ENCODE measurements at places on chromosomes 2 and 18.

DNA sequence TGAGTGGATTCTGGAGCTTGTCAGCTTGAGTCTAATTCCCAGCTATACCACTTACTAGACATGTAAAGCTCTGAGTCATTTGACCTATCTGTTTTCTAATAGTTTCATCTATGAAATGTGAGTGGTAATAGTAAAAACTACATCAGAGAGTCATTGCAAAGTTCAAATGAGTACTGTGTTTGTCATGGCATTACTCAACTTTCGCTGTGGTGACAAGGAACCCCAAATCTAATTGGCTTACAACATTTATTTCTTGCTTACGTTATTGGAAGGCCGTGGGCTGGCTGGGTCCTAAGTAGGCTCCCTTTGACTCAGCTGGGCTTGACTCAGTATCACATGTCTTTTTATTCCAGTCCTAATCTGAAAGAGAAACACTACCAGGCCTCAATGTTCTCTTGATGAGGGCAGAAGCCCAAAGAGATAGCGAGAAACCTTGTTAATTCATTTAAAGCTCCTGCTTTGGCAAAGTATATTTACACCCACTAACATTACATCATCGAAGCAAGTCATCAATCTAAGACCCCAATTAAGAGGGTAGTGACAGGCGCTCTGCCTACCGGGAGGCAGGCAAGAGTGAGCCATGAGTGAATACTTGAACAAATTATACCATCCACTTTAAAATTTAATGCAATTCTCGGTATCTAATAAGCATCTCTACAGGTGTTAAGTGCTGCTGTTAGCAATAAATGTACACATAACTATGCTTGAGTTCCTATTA, 431.8 kb upstream of the SPHKAP start:
- DNase-seq = no peak

- DNase-seq = no peak
Measured at GRCh38 chr2:233746475-233747282, 13.4 kb upstream of the UGT1A1 start.

- DNase-seq = no peak
Measured at GRCh38 chr18:11669948-11670275, 19.2 kb upstream of the GNAL start.

DNA sequence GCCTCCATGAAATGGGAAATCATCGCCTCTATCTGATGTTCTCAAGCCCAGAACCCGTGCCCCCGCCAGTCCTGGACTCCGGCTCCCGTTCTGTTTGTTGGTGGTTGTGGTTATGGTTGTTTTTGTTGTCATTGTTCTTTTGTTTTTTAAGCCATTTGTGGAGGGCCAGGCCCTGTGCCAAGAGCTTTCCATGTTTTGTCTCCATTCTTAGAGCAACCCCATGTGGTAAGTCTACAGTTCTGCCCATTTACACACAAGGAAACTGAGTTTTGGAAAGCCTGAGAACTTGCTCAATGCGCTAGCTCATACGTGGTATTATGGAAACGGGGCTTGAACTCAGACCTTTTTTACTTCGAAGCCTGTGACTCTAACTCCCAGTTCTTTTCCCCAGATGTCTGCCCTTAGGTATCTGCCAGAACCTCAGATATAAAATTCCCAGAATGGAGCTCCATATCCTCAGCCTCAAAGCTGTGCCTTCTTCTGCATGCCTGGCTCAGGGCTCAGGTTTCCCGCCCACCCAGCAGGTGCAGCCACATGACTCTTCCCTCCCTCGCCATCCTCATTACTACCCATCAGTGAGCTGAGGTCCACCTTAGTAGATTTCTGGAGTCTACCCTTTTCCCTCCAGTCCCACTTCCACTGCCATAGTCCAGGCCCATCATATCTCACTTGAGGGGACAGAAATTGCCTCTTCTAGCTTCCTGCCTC, 194.1 kb downstream of the KLHL29 start:
- no peak for DNase-seq

DNA sequence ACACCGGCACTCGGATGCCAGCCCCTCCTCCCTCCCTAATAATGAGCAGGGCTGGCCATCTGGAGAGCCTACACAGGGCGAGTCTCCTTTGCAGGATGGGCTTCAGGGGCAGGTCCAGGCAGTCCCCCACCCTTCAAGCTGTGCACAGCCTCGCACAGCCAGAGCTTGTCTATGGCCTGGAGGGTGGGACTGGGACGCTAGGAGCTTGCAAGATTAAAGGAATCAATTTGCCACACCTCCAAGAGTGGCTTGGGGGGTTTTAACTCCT, 43.9 kb upstream of the OTOF start:
- DNase-seq = no peak

DNA sequence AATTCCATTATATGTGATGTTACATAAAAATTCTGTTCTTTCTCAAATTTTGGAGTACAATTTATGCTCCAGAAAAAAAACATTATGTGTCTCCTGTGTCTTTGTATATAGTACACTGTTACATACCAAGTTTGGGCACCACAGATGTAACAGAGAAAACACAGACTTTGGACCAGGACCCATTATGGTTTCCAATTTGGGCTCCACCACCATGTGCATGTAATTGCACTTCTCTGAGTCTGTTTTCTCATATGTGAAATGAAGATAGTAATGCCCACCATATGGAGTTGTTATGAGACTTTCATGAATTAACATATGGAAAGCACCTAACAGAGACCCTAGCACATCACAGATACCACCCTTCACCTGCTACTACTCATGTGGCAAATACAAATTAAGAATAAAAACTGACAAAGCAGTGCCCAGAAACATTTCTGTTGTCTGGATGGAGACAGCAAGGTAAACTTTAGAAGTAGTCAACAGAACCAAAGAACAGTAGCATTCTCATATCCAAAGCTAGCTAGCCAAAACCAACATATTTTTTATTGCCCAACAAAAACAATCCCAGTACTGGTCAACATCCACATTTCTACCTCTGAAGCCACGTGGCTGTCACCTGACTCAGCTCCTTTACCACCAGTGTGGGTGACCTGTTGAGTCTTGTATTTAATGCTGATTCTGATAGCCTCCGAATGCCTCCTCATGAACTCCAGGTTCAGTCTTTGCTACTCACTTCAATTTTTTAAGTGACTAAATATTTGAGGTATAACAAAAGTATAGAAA, 42.9 kb downstream of the ANTXR1 start:
- no peak for DNase-seq

DNA sequence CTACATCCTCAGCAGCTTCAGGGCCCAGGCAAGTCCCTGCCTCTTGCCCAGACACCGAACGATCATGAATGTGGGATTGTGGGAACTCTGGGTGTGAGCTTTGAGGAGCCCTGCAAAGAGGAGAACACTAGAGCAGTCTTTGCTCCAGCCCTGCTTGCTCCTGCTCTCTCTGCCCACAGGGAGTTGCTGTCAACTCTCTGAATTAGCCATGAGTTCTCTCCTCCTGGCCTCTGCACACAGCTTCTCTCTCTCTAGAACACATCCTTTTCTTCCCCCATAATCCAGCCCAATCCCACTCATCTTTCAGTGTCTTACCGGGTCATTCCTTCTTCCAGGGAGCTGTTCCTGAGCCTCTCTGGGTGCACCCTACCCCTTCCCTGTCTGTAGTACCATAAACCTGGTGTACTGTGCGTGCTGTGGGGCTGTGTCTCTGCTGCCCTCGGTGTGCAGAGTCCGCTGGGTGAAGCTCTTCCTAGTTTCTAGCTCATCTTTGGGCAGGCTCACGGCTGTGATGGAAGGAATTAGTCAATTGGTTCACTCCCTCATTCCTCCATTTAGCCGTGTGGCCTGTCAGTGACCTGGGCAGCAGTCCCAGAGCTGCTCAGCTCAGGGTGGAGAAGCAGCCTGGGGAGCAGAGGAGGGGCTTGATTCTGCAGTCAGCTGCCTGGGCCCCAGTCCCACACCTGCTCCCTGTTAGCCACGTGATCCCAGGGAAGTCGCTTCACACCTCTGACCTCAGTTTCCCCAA, 132.9 kb upstream of the HDAC4 start:
- no peak for DNase-seq

DNA sequence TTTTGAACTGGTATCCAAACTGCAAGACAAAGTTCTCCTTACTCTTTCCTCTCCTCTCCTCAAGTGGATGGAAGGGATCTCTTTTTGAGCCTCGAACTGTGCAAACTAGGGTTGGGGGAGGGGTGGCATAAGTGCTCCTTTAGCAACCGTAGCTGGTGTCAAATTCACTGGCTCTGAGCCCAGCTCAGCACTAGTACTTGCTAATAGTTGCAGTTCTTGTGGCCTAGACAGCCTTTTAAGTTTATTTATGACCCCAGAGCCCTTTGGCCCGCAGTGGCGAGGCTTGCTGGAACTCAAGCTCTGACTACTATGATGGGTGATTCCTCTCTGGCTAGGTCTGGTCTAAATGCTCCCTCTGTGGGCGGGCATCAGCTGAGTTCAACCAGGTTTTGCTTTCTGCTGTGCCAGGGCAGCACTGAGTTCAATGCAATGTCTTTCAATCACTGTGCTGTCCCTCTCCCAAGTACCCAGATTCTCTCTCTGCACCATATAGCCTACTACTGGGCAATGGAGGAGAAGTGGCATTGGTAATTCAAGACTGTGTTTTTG, 528.4 kb upstream of the SYT4 start:
- DNase-seq = no peak

DNA sequence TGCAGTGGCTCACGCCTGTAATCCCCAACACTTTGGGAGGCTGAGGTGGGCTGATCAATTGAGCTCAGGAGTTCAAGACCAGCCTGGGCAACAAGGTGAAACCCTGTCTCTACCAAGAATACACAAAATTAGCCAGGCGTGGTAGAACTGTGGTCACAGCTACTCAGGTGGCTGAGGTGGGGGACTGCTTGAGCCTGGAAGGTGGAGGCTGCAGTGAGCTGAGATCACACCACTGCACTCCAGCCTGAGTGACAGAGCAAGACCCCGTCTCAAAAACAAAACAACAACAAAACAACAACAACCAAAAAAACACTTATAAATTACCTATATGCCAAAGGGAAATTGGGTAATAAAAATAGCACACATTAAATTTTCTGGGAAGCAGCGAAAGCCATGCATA, 141.6 kb downstream of the HDAC4 start:
- DNase-seq = no peak

GRCh38 chr2:239204136-239204875, 196.5 kb downstream of the HDAC4 start:
- no peak for DNase-seq

- DNase-seq = no peak
Measured at GRCh38 chr2:233026198-233026813, 6.2 kb upstream of the NEU2 start.

DNA sequence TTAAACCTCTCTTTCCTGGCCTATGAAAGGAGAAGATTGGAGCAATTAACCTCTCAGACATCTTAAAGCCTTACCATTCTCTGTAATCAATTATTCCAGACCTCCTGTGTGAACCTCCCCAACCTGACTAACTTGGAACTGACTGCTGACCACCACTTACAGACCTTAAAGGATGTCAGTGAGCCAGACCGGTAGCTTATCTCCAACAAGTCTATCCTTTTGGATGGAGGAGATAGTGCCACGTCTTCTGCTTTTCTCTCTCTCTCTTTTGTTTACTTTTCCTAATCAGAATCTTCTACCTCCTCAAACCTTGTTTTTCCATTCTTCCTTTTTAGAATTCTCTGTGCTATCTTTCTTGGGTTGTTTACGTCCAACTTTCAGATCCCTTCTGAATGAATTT, 57.2 kb downstream of the LRRTM1 start:
- DNase-seq = no peak

DNA sequence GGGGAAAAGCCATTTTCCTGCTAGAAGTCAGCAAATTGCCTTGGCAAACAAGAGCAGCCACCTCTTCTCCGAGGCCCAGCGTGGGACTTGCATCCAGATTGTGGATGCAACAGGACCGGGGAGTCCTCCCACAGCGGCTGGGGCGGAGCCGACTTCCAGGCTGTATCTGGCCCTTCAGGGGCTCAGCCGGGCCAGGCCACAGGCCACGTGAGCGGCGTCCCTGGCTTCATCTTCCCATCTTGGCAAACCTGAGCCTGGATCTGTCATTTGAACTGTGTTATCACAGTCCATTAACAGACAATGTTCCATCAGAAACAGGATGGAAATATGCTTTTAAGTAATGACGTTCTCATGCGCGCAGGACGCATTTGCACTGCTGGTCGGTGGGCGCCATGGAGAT, 483.5 kb upstream of the SALL3 start:
- DNase-seq = no peak

DNA sequence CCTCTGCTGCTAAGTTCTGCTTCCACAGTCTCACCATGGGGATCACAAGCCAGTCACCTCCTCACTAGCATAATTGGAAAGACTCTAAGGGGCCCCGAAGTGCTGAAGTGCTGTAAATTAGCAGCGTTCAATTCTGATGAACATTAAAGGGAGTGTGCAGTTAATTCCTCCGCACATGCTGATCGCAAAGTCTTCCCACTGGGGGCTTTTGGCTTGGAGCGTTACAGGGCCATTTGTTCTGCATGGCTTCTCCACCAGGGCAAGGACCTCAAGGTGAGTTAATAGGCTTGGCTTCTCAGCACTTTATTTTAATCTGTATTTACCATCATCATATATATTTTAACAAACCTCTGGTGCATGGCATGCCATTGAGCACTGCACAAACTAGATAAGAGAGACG, 216.3 kb upstream of the PARD3B start:
- no peak for DNase-seq

DNA sequence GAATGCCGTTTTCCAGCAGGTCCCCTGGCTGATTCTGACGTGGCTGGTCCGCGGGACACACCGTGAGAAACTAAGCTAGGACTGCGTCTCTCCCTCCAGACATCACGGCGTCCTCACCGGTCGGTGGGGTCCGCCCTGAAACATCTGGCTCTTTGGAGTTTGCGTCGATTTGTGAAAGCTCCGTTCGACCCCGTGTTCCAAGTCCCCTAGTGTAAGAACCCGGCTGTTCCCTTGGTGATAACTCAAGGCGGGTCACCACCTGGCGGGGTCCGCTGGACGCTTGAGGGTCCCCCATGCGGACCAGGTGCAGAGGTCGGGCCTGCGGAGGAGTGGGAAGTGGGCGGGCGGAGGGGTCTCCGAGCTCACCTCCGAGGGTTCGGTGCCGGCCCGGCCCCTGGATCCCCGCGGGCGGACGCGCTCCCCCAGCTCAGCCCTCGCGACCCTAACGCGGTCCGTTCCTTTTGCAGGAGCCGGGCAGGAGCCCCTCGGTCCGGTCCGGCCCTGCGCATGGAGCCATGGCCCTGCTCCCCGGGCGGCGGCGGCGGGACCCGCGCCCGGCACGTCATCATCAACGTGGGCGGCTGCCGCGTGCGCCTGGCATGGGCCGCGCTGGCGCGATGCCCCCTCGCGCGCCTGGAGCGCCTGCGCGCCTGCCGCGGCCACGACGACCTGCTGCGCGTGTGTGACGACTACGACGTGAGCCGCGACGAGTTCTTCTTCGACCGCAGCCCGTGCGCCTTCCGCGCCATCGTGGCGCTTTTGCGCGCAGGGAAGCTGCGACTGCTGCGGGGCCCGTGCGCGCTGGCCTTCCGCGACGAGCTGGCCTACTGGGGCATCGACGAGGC, 65.6 kb downstream of the KCNG2 start:
- no peak for DNase-seq

GRCh38 chr2:10001586-10001985, 41.8 kb upstream of the KLF11 start:
- DNase-seq = no peak

- no peak for DNase-seq
Measured at GRCh38 chr2:151651274-151651673, 83.0 kb downstream of the NEB start.

Measured in CD4-positive, alpha-beta T cell treated with Interleukin-6 at 100 ng/mL for 8 hours (primary cell).